ENCODE measurements at places on chromosomes 2 and 18.
A peak's percentile ranks its signal among the peaks of the same experiment; 100 is the strongest.

- no peak for DNase-seq
Measured at GRCh38 chr18:71027531-71027930, 738.7 kb downstream of the SOCS6 start.

DNA sequence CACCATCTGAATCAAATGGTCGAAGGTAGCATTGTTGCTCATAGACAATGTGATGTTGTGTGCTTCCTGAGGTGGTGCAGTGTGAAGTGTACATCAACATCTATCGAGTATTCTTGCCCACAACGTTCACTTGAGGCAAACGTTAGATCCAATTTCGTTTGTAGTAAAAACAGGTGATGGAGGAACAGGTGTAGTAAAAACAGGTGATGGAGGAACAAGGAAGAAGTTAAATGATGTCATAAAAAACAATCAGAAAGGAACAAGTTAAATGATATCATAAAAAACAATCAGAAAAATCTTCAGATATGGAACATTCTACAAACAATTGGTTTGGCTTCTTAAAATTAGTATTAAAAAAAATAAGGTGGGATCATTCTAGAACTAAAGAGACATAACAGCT lies 11.3 kb downstream of the WDR7 start:
- no peak for DNase-seq

GRCh38 chr2:41936771-41937463 lies 110.9 kb upstream of the PKDCC start:
- DNase-seq: no peak

GRCh38 chr18:76687304-76687962 lies 134.9 kb upstream of the ZNF236 start:
- DNase-seq: no peak

DNA sequence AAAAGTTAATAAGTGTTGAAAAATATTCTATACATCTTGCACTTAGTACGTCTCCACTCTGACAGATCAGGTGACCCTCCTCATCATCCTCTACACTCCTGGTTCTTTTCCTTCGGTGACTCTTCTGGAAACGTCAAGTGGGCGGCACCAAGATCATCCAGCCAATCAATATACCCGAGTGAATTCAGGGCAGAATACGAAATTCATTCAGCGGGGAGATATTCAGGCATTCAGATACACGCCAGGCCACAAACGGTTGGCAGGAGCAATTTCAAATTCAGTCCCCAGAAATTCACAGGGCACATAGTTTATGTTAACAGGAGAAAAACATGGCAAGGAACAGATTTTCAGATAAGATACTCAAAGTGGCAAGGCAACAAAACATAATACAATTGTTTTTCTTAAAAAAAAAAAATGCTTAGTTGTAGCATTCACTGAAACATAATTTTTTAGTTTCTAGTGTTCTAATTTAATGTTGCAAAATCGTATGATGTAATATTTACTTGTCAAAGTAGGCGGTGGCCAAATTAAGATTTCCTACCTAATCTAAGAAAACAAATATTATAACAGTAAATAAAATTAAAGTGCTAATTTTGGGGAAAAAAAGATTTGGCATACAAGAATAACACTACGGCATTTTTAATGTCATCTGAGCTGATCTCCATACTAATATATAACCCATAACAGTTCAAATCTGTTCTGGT lies 4.2 kb downstream of the CLK1 start:
- peak; percentile 45 for DNase-seq

DNA sequence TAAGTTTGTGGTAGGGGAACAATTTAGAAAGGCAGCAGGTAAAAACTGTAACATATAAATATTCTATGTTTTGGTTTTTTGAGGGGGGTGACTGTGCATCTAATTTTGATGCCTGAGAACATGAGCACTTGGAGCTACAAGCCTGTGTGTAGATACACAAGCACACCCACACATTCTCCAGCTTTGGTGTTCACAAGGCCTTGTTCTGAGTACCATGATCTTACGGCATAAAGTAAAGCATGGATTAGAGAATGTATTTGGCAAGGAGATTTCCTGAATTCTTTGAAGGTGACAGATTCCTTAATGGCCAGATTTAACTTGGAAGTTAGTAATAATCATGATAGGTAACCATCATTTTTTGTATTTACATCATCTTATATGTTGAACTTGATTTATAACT lies 42.7 kb downstream of the MAP3K20 start:
- no peak for DNase-seq

- no peak for DNase-seq
Measured at GRCh38 chr2:227724394-227725039, at the start of gene SCYGR6. SCYGR6 (minus strand) TSS chr2:227724757; CDS start chr2:227724757, 0 bp downstream.

- DNase-seq: peak; percentile 12
Measured at GRCh38 chr18:48161911-48162698, 231.6 kb upstream of the SMAD2 start.

- DNase-seq: no peak
Measured at GRCh38 chr18:55093295-55093694, 134.0 kb upstream of the CCDC68 start.

DNA sequence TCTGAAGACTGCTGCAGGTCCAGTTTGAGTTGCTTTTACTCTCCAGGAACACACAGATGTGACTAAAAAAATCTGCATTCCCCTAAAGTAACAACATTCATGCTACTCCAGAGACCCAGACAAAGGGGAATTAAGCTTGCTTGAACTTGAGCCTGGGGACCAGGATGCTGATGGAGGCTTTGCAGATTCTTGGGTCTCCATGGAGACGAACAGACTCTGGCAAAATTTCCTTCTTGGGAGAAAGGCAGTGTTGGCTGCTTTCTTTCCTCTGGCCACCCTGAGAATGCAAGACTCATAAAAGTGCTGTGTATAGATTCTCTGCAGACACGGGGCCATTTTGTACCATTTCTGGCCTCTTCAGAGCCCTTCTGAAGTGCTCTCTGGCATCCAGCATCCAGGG lies 112.0 kb downstream of the ACTR3 start:
- peak; percentile 27 for DNase-seq
